Iris pigment epithelial cell (primary cell): ENCODE measurements at places on chromosomes 13 and 19.

- DNase-seq: no peak
Observed at GRCh38 chr19:54107876-54108490, 5.3 kb downstream of the NDUFA3 start.

GRCh38 chr19:3608750-3609322, 2.2 kb upstream of the TBXA2R start:
- no peak for DNase-seq

DNA sequence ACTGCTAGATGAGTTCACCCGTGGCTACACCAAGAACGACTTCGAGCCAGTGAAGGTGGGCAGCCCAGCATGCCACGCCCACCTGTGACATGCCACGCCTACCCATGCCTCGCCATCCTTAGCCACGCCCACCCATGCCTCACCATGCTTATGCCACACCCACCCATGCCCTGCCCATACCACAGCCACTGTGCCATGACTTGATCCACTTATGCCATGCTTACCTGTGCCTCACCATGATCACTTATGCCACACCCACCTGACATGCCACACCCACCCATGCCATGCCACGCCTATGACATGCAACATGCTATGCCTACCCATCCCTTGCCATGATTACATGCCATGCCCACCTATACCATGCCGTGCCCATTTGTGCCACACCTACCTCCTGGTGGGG, 12.9 kb upstream of the USE1 start:
- no peak for DNase-seq

DNA sequence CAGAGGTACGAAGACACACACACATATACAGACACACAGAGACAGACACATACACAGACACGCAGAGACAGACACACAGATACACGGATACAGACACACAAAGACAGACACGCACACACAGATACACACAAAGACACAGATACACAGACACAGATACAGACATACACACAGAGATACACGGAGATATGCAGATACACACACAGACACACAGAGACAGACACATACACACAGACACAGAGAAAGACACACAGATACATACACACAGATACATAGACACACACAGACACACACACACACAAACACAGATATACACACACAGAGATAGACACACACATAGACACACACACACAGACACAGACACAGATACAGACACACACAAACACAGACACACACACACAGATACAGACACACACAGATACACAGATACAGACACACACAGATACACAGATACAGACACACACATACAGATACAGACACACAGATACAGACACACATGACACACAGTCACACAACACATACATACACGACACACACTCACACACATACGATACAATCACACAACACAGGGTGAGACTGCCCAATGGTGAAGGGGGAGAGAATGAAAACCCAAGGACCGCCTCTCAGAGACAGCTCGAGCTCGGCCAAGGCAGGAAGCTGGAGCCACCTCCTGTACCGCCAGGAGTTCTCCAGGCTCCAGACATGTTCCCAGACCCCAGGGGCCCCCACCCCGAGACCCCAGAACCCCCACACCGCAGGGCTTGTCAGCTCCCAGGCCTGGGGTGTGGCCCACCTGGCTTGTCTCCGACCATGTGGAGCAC, 8.8 kb upstream of the CCER2 start:
- no peak for DNase-seq

GRCh38 chr13:36850790-36851438, 31.9 kb downstream of the RFXAP start:
- no peak for DNase-seq
